Mononuclear cell (primary cell): ENCODE measurements at places on chromosomes 1 and 21. TPM values are rescaled to one million over a fixed set of nuclear protein-coding genes. Genes with fewer than 3 reads are reported as not detected.

Gene LBR
- total RNA-seq, result 61.4 TPM

Gene PODN
- total RNA-seq, result 0.63 TPM

Gene TPM3
- 973 TPM for total RNA-seq

Gene TAL1
- 10.8 TPM for total RNA-seq

Gene MPZL1
- total RNA-seq, result 13.9 TPM

Gene TAS1R1
- 0.10 TPM for total RNA-seq
